ENCODE measurements at places on chromosomes 13 and 19.

- no peak for DNase-seq
Measured at GRCh38 chr13:110582421-110582954, 21.0 kb upstream of the RAB20 start.

GRCh38 chr19:570937-571565, 1.3 kb upstream of the BSG start:
- peak; percentile 45 for DNase-seq

GRCh38 chr19:8361921-8362793, 1.8 kb upstream of the ANGPTL4 start:
- DNase-seq = peak; percentile 98

DNA sequence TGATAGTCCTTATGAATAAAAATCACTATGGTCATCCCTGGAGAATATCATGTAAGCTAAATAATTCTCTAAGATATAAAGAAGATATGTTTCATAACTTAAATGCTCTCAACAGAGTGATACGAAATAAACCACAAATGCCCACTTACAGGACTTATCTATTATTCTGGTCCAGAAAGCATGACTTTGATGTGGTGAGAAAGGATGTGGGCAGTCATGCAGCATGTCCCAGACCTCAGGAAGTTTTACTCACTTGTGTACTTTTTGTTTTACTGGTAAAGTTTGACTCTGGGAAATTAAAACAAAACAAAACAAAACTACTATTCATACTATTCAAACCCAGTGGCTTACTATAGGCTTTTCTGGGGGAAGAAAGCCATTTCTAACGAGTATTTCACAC, 483.2 kb upstream of the SLITRK6 start:
- peak; percentile 50 for DNase-seq

DNA sequence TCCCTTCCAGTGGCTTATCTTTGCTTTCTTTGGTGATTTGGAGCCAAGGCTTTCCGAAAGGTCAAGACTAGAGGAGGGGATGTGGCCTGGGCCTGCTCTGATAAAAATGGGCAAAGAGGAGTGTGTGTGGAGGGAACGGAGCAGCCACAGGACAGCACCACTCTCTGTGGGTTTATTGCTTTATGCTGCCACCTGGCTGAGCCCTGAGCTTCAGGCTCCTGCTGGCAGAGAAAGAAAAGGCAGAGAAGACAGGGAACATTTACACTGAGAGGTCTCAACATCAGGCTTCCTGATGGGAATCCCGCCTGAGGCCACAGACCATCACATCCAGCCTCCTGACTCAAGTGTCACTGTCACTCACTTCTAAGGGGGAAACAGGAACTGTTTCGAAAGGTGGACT, 9.2 kb upstream of the GSX1 start:
- peak; percentile 13 for DNase-seq

- no peak for DNase-seq
Measured at GRCh38 chr13:82458169-82458568, 1424.1 kb downstream of the SLITRK1 start.

DNA sequence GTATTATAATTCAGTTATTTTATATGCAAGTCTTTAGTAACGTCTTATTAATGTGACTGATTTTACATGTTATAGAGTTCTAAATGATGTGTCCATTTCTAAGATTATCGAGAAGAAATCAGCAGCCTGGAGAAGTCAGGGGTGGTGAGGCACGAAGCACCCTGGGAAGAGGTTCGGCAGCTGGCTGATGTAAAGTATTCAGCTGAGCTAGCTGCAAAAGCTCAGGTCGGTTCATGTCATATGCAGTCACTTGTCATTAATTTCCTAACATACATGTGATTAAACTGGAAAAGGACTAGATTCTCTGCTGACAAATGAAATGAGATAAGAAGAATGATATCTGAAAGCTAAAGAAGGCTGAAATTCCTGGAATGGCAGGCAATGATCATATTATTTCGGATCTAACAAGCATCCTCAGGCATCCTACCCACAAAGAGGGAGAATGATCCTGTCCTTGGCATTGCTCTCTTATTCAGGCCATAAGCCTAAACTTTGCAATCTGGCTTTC, 383.0 kb upstream of the SLITRK1 start:
- DNase-seq = no peak

- no peak for DNase-seq
Measured at GRCh38 chr19:43768273-43769050, 12.3 kb downstream of the KCNN4 start.

DNA sequence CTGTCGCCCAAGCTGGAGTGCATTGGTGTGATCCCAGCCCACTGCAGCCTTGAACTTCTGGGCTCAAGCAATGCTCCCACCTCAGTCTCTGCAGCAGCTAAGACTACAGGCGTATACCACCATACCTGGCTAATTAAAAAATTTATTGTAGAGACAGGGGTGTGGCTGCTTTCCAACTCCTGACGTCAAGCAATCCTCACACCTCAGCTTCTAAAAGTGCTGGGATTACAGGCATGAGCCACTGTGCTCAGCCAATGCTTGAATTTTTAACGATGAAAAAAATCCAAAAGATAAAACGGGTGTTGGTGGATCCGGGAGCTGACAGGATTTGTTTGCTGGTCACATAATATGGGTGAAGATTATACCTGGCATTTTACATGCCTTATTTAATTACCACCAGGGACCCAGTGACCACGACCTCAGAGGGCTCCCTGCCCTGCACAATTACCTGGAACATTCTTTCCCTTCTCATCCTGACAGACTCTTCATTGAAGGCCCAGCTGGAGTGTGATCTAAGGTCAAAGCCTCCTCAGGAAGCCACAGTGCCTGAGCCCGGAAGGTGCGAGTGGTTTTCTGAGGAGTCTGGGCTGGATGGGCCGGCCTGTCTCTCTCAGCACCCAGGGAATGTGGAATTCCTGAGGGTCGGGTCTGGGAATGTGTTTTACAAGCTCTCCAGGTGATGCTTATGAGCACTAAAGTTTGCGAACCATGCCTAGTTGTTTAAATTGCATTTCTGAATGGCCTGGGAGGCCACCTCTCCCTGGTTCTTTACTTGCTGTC, 193.3 kb downstream of the USP12 start:
- DNase-seq = no peak

GRCh38 chr19:29503140-29503758, 22.5 kb upstream of the VSTM2B start:
- no peak for DNase-seq

DNA sequence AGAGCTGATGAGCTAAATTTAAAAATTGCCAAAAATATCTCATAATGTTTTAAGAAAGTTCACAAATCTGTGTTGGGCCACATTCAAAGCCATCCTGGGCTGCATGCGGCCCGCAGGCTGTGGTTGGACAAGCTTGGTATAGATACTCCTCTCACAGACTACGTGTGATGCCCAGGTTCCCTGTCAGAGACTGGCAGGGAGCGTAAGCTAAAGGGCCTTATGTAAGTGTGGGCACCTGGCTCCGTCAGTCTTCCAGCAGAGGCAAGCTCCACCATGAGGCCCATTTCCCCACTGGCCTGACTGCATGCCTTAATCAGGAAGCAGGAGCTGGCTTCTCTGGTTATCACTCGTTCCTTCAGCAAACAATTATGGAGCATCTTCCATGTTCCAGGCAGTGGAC, 200.2 kb downstream of the FOXO1 start:
- no peak for DNase-seq

DNA sequence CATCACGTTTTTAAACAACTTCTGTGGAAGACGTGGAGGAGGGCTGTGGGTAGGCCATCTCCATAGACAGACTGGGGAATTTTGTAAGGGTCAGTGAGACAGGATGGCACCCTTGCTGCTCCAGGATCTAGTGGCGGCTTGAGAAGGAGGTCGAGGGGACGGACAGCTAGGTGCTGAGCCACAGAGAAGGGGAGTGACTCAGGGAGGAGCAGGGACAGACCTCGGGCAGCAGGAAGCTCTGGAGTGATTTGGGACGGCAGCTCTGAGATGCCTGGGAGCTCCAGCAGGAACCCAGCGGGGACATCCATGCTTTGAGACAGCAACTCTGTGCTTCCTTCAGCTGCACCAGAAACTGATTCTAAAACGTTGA, 169.1 kb upstream of the SOX1 start:
- no peak for DNase-seq

DNA sequence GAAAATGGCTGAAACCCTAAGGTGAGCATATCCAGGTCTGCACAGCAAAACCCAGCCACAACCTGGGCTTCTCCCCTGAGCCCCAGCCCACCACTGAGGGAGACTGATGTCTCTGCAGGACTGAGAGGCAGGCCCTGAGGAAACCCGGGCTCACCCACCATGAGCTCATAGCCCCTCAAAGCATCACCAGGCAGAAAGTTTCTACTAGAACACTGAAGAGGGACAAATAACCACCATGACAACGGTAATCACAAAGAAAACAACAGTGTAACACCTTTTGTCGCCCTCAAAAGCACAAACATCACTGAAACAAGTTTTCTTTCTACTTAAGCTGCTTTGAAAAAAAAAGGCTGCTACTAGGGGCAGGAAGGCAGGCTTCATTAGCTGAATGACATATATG, 29.8 kb downstream of the TSHZ3 start:
- no peak for DNase-seq

Data from ACHN (cell line).